ENCODE measurements at places on chromosomes 13 and 19. TPM values are rescaled to one million over a fixed set of nuclear protein-coding genes. Genes with fewer than 3 reads are reported as not detected.

The CYP4F8 gene
- total RNA-seq = not detected

GRCh38 chr13:112933649-112934048 lies 35.4 kb upstream of the MCF2L start:
- DNase-seq = no peak

DNA sequence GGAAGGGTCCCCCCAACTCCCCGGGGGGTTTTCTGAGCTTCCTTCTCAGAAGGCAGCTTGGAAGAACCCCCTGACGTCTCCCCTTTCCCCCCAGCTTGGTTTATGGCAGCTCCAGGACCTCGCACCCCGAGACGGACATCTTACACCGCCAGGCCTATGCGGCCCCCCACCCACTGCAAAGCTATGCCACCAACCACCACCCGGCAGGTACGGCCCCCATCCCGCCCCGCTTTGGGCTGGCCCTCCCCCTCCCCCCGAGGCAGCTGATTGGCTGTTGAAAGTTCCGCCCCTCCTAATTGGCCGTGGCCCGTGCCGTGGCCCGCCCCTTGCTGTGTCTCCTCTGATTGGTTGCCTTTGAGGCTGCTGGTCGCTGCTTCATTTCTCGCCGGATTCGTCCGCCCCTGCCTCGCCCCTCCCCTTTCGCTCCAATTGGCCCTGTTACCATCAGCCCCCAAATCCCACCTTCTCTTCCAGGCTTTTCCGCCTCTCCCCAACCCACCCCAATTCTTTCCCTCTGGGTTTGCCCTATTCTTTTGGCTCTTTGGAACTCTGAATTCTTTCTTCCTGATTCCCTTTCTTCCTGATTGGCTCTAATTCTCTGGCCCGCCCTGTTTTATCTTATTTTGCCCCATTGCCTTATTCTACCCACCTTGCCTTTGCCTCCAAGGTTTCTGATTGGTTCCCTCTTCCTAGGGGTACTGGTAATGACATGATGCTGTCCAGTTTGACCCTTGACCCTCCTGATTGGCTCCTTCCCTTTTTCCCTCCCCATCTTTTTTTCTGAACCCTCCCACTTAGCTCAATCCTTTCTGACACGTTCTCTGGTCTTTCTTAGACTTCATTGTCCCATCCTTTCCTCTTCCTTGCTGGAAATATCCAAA lies 2.5 kb downstream of the PRR12 start:
- peak; percentile 95 for DNase-seq

DNA sequence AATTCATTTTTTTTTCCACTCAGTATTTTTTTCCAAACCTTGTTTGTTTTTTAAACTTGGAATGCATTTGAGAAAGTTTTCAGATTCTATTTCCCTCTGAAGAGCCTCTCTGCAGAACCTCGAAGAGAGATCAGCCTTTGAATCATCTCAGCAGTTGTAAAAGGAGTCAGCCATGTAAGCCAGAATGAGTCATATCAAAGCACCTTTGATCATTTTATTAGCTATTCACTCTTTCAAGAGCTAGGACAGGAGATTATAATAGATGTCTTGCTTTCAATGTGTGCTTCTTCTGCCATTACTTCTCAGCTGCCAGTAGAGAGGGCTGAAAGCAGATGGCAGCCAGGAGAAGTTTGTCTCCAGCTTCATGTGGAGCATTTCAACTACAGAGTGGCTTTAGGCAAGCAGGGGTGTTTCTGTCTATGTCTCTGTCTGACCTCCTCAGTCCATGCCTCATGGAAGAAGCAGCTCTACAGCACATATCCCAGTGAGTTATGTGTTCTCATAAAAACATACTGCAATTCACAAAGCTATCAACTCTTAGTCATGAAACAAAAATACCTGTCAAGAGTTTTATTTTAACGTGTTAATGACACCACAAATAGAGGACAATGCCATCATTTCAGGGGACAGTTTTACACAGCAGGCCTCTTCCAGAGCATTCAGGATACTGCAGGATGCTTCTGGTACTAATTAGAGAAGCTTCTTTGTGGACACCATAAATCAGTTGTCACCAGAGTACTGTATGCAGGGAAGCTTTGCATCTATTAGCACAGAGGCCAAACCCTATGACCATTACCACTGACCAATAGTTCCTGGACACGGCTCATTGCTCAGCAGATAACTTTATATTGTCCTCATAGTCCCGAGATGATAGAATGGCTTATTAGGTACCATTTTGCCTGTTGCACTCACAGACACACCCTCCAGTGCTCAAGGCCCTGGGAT lies 94.3 kb downstream of the NHLRC3 start:
- DNase-seq = no peak

The SKA3 gene
- 60.1 TPM for total RNA-seq

The ZNF737 gene
- total RNA-seq = 19.7 TPM

DNA sequence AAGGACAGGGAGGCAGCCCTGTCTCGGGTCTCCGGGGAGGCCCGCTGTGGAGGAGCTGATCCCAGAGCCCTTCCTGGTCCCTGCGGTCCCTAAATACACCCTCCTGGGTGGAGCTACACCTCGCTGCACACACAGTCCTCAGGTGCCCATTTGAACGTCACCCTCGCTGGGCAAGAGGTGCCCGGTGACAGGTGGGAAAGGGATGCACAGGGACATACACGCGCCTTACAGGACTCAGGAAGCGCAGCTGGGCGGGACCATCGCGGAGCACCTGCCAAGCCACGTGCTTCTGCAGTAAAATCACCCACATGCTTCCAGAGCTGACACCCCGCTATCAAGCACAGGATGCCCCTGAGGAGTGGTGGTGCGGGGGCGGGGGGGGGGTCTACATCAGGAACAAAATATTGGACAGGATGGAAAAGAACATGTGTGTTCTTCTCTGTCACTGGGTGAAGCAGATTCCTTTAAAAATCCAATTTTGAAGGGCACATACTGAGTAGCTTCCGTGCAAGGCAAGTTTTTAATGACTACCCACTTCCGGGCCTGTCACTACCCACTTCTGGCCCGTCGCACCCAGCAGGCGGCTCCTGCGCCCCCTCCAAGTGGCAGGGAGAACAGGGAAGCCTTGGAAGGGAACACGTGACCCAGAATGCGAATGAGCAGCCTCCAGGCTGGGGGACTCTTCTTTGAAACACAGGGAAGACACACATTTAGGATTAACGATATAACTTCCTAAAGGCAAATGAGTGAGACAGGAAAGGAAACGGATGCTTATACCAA lies 78.9 kb downstream of the COL4A1 start:
- no peak for DNase-seq

The CGB2 gene
- 0.71 TPM for total RNA-seq

- peak; percentile 75 for DNase-seq
Measured at GRCh38 chr19:11378319-11379189, 4.1 kb downstream of the SWSAP1 start.

- DNase-seq = no peak
Measured at GRCh38 chr13:92727118-92727517, 499.5 kb upstream of the GPC6 start.

- peak; percentile 74 for DNase-seq
Measured at GRCh38 chr19:5826531-5827341, 12.8 kb downstream of the FUT6 start.

- no peak for DNase-seq
Measured at GRCh38 chr13:33940898-33941297, 122.9 kb downstream of the RFC3 start.

DNA sequence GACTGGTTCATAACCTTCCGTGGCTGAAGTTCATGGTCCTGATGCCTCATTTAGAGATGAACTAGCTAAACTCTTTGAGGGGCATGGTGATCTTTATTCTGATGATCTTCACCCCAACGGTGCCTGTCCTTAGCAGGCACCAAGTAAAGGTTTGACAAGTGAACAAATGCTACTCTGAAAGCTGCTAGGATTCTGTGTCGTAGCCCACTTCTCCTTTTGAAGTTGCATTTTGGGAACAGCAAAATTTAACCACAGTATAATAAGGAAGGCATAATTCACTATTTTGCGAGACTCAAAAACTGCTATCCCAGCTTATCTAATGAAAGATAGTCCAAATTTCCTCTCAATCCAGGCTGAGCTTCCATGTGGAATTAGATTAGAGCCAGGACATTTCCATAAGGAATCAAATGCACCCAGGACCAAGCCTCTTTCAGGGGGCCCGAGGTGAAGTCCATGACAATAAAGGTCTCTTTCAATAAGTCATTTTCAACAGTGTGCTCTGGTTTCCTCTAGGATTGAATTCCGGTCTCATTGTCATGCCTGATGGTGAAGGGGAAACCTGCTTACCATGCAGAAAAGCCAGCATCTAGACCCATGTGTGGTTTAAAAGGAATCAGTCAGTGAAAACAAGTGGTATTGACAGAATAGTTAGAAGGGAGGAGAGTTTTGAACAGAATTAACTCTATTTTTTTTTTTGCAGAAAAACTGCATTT lies 23.1 kb downstream of the SIAH3 start:
- DNase-seq = no peak

DNA sequence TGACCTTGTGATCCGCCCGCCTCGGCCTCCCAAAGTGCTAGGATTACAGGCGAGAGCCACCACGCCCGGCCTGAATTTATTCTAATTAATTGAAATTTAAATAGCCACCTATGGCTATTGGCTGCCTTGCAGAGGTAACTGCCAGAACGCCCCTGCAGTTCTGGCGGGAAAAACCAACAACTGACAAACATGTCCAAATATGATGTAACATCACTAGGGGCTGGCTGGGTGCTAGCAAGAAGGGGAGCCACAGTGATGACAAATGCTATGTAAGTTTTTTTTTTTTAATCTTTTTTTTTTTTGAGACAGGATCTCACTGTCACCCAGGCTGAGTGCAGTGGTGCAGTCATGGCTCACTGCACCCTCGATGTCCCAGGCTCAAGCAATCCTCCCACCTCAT lies 12.9 kb downstream of the ZSWIM9 start:
- no peak for DNase-seq

DNA sequence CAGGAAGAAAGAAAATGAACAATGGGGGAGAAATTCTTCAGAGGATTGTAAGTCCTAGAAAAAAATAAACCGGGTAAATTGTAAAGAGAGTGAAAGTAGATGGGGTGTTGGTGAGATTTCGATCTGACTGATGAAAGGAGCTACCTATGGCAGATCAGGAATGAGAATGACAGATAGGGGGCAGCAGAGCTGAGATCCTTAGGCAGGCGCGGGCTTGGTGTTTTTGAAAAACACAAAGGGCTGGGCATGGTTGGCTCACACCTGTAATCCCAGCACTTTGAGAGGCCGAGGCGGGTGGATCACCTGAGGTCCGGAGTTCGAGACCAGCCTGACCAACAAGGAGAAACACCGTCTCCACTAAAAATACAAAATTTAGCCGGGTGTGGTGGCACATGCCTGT lies 1468.6 kb upstream of the SLC10A2 start:
- peak; percentile 9 for DNase-seq

DNA sequence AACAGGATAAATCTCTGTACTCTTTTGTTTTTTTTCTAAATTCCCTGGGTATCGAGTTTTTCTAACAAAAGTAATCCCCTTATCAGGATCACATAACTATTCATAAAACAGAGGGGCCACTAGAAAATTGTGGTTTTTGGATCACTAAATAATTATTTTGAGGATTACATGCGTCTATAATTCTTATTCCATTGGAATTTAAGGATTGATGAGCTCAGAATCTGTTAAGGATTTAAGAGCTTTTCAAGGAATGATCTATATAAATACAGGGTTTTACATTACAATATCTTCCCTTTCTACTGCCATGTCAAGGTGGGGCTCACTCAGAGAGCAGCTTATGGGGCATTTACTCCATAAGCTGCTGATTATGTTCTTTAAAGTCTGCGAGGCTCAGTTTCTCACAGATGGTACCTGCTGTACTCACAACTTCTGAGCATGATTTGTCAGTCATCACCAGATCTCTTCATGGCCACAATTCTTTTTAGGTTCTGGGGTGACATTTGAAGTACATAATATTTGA lies 449.8 kb downstream of the PCDH17 start:
- no peak for DNase-seq

GRCh38 chr19:33724021-33724720 lies 72.5 kb upstream of the KCTD15 start:
- no peak for DNase-seq

- no peak for DNase-seq
Measured at GRCh38 chr13:97627566-97627965, 193.6 kb downstream of the RAP2A start.

- no peak for DNase-seq
Measured at GRCh38 chr19:7177926-7178325, 108.4 kb downstream of the ZNF557 start.

DNA sequence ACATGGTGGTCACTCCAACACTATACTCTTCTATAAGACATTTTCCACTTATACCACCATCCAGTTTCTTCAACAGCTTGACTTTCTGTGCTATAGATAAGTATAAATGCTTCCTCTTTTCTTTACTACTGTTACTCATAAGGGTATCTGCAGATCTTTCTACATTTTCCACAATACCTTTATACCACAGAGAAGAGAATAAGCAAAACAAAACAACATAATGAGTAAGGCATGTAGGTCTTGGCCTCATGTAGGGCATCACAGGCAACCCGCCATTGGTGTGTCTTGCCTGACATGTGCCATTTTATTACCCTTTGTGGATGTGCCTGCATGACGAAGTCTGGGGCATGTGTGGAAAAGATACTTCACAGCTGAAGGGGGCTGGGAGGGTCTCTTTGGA lies 265.3 kb upstream of the STARD13 start:
- no peak for DNase-seq
